ENCODE measurements at places on chromosomes 12 and 14.

- no peak for DNase-seq
These were observed 117.3 kb downstream of the CFAP54 start for GRCh38 chr12:96606644-96607043.

DNA sequence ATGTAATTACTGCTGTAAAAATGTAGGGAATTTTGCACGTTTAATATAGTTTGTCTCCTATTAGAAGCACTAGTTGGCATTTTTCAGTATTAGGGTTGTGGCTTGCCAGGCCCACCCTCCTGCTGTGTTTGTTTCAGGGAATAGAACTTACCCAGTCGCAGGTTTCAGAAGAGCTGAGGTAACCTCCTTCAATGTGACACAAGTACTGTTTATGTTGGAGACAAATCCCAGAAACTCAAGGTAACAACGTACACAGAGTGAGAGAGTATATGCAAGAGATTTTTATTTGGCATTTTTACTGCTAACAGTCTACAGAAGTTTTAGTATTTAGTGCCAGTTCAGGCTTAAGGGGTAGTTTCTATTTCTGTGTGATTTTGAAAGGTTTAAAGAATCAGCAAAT lies 284.3 kb downstream of the RAD51B start:
- no peak for DNase-seq

GRCh38 chr12:31261744-31262143 lies 64.2 kb downstream of the SINHCAF start:
- no peak for DNase-seq

GRCh38 chr14:66998013-66998412 lies 191.2 kb upstream of the GARIN2 start:
- no peak for DNase-seq

DNA sequence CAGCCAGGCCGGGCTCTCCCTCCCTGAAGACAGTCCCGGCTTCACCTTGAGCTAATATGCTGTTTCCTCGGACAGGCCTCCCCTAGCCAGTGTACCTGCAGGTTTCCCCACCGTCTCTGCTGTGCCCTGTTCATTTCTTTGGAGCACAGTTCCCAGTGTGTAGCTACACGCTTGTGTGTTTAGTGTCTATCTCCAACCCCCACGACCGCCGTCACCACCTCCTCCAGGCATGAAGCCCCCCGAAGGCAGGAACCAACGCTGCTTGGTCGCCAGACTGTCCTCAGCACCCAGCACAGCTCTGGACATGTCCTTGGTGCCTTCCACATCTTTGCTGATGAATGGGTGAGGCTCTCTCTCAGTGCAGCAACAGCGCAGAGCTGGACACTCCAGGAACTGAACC lies 26.2 kb upstream of the PLEKHG6 start:
- no peak for DNase-seq

DNA sequence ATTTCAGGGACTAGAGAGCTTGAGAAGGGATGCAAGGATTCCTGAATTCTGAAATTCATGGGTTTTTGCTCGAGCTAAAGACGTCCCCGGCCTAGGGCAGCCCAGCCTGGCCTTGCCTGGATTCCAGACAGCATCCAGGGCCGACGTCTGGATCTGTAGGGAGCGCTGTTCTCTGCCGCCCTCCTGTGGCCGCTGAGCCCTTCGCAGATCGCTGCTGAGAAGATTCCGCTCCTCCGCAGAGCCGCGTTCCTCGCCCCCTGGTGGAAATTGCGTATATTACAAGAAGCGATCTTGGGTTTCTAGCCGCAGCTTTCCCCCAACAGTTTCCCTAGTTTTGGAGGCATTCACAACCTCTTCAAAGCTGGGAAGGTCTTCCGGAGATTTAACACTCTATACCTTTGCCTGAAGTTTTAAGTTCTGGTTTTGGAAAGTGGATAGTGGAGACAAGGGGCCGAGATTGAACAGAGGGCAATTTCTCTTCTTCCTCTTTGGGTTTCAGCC lies 5.1 kb downstream of the CISTR start:
- DNase-seq: peak; percentile 87

GRCh38 chr14:81868172-81868571 lies 334.5 kb upstream of the SEL1L start:
- DNase-seq: no peak

DNA sequence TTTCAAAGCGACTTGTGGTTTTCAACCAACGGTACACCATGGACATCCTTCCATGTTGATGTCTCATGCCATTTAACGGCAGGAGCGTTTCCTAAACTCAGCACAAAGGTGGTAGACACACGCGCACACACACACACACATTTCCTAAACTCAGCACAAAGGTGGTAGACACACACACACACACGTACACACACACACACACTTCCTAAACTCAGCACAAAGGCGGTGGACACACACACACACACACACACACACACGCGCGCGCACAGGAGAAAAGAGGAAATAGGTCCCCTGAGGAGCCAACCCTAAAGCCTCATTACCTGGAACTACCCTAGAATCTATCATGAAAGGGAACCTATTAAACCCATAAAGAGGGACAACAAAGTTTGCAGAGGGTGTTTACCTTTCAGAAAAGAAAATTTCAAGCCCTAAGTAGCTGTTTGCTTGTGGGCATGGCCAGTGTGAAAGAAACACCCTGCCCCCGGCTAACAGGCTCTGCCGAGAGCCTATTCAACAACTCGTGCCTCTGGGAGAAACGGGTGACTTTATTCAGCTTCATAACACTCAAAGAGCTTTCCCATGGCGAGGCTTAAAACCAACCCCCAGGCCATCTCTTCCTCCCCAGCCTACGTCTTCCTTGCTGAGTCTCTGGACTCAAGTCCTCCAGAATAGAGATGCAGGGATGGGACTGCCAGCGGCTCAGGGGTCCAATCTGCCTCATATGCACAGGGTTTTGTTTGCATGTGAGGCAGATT lies 31.8 kb downstream of the SLC8B1 start:
- no peak for DNase-seq

GRCh38 chr12:72989458-72989947 lies 717.3 kb downstream of the TRHDE start:
- DNase-seq: no peak

- DNase-seq: no peak
These were observed 357.7 kb upstream of the SOX5 start for GRCh38 chr12:24307153-24307552.

- DNase-seq: no peak
These were observed 14.7 kb downstream of the NOC4L start for GRCh38 chr12:132158677-132159554.
